ENCODE measurements at places on chromosomes 12 and 14. TPM values are rescaled to one million over a fixed set of nuclear protein-coding genes. Genes with fewer than 3 reads are reported as not detected.

Gene CABP1
- total RNA-seq, result 6.0 TPM

Gene LRP10
- total RNA-seq, result 19.3 TPM

Gene TEAD4
- 67.7 TPM for total RNA-seq

Gene MYRFL
- not detected for total RNA-seq

Gene KCNMB4
- total RNA-seq, result 22.2 TPM

Gene OR6C65
- not detected for total RNA-seq

Gene ARHGAP9
- 6.3 TPM for total RNA-seq

Gene PHETA1
- total RNA-seq, result 10.1 TPM

Gene KCNA5
- 1.7 TPM for total RNA-seq

Gene METTL3
- total RNA-seq, result 111 TPM

Gene ISM2
- total RNA-seq, result 2.1 TPM

Gene PLEKHD1
- 0.10 TPM for total RNA-seq

Gene OLR1
- total RNA-seq, result not detected

Gene AGAP2
- 0.35 TPM for total RNA-seq

Gene PLEKHH1
- total RNA-seq, result 16.5 TPM

Gene PPP1R13B
- total RNA-seq, result 2.8 TPM

Gene JKAMP
- total RNA-seq, result 59.8 TPM

Gene PRB2
- not detected for total RNA-seq

Gene ADIPOR2
- total RNA-seq, result 23.0 TPM

Gene TRIP11
- total RNA-seq, result 23.3 TPM

Gene KRT72
- not detected for total RNA-seq

Gene CACNA2D4
- total RNA-seq, result 0.22 TPM

Gene XPOT
- total RNA-seq, result 118 TPM

Gene PFDN5
- total RNA-seq, result 304 TPM

Gene CMKLR1
- 0.92 TPM for total RNA-seq

Gene RTL1
- total RNA-seq, result not detected

Gene MPHOSPH9
- 91.7 TPM for total RNA-seq

Gene SYT10
- 0.92 TPM for total RNA-seq

Gene RPL10L
- not detected for total RNA-seq

Gene RPS6KA5
- total RNA-seq, result 1.1 TPM

Gene KRT6C
- total RNA-seq, result not detected

Gene KCNA1
- total RNA-seq, result not detected

Gene ASIC1
- 0.81 TPM for total RNA-seq

Gene CEBPE
- 0.44 TPM for total RNA-seq

Gene TAS2R8
- total RNA-seq, result not detected

Gene PIWIL1
- not detected for total RNA-seq

Gene SPX
- not detected for total RNA-seq

Gene KLHL42
- 15.6 TPM for total RNA-seq

Gene ELK3
- 27.6 TPM for total RNA-seq

Gene CAMKK2
- 11.0 TPM for total RNA-seq

Gene DTD2
- total RNA-seq, result 28.1 TPM

Gene SPTB
- 0.22 TPM for total RNA-seq

Gene CSRP2
- 99.2 TPM for total RNA-seq

Gene ZC2HC1C
- 2.7 TPM for total RNA-seq

Gene PRR4
- 0.78 TPM for total RNA-seq

Gene HCAR1
- total RNA-seq, result 0.04 TPM

Gene TAS2R9
- not detected for total RNA-seq

Gene MYF5
- total RNA-seq, result not detected

Gene LMO3
- 10.9 TPM for total RNA-seq
